ENCODE measurements at places on chromosomes 16 and 17.

- no peak for DNase-seq
Observed at GRCh38 chr17:51793686-51794085, 364.8 kb downstream of the CA10 start.

GRCh38 chr16:87802670-87803069 lies 36.9 kb upstream of the KLHDC4 start:
- no peak for DNase-seq

- DNase-seq = no peak
Observed at GRCh38 chr17:36900160-36900512, 37.1 kb upstream of the LHX1 start.

GRCh38 chr16:10090816-10091215 lies 91.4 kb downstream of the GRIN2A start:
- no peak for DNase-seq

GRCh38 chr16:88533932-88534637 lies 36.1 kb upstream of the ZC3H18 start:
- DNase-seq = peak; percentile 47

- no peak for DNase-seq
Observed at GRCh38 chr17:69516225-69516624, 101.7 kb downstream of the MAP2K6 start.

- no peak for DNase-seq
Observed at GRCh38 chr17:13947499-13947898, 121.8 kb upstream of the COX10 start.

DNA sequence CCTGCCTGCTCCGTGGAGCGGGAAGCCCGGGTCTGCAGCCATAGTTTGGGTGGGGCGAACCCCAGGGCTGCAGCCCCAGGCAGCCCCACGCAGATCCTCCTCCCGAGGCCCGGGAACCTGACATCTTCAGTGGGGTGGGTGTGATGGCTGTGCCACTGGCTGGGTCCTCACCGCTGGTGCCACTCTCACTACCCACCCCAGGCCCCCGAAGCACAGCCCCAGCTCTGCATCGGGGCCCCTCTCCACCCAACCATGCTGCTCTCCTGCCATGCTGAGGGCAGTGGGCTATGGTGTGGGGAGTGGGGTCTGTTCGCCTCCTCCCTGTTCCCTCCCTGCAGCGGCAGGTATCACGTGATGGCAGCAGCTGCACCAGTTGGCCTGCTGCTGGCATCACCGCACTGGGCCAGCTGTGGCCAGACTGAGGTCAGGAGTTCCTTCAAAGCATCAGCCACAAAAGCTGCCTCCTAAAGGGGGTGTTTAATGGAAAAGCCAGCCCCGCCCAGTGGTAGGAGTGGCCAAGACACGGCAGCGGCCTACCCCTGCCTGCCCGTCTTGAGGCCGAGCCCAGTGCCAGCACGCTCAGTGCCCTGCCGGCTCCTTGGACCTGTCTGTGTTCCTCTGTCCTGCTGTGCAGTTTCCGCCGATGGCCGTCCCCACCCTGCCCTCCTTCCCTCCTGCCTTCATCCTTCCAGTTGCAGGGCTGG lies 10.8 kb downstream of the KCTD5 start:
- DNase-seq = no peak

DNA sequence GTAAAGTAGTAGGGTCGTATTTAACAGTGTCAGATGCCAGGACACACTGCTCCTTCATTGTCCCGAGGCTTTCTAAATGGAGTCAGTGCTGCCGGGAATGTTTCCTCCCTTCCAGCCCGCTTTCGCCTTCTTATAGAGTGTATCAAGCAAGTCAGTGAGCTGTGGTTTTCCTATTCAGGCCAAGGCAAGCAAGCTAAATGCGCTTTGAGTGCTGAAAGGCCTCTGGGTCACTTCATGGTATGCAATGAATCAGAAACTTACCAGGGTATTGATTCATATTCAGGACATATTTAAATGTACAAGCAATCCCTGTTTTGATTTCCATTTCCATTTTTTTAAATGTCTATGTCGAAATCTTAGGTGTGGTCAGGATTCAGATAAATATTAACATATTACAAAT lies 327.9 kb upstream of the SOX9 start:
- no peak for DNase-seq

DNA sequence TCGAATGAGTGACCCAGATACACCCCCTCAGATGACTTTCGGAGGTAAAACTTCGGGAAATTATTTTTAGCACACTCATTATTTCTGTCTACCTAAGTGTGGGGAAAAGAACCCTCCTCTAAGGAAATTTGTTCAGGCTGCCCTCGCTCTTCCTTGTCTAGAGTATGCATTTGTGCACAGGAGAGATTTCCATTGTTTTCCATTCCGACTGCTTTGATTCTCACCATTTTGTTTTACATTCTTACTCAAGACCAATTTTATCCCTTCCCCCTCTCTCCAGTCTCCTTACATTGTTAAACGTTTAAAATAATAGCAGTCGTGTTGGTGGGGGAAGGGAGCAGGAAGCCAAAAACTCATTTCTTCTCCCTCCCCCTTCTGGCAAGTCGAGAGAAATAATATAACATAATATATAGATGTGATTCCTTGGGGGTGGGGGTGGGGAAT lies 1.5 kb upstream of the CHD3 start:
- DNase-seq = no peak

DNA sequence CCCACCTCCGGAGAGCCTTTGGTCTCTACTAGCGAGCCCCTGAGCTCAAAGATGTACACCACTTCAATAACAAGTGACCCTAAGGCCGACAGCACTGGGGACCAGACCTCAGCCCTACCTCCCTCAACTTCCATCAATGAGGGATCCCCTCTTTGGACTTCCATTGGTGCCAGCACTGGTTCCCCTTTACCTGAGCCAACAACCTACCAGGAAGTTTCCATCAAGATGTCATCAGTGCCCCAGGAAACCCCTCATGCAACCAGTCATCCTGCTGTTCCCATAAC lies 702 bp downstream of the SPN start:
- no peak for DNase-seq

GRCh38 chr17:67050471-67051154 lies 6.3 kb downstream of the CACNG1 start:
- no peak for DNase-seq

- DNase-seq = peak; percentile 82
Observed at GRCh38 chr17:20059728-20060188, 50.6 kb downstream of the SPECC1 start.

GRCh38 chr17:21252289-21252795 lies 868 bp downstream of the NATD1 start:
- no peak for DNase-seq

DNA sequence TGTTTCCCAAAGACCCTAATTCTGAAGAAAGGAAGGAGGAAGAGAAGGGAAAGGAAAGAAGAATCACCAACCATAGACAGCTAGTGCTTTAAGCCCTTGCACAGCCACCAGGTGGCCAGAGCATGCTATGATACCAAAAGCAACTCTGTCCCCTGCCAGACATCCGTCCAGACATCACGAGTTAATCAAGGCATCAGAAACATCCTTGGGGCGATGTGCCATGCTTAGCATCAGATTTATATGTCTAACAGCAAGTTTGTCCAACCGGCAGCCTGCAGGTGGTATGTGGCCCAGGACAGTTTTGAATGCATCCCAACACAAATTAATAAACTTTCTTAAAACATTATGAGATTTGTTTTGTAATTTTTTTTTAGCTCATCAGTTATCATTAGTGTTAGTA lies 2.9 kb upstream of the CRYBA1 start:
- peak; percentile 27 for DNase-seq

DNA sequence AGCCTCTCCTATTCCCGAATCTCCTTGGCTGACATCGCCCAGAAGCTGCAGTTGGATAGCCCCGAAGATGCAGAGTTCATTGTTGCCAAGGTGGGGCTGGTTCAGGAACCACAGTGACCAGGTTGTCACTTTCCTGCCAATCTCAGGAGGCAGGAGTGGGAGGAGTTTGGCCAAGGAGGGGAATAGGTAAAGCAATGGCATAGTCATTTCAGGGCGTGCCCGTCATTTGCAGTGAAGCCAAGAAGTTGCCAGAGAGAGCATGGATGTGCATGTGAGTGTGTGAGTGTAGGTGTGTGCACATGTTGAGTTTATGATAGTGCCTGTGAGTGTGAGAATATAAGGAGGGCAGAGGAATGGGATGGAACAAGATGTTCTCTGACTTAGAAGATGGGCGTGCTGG lies 14.8 kb downstream of the PSMD3 start:
- DNase-seq = no peak

DNA sequence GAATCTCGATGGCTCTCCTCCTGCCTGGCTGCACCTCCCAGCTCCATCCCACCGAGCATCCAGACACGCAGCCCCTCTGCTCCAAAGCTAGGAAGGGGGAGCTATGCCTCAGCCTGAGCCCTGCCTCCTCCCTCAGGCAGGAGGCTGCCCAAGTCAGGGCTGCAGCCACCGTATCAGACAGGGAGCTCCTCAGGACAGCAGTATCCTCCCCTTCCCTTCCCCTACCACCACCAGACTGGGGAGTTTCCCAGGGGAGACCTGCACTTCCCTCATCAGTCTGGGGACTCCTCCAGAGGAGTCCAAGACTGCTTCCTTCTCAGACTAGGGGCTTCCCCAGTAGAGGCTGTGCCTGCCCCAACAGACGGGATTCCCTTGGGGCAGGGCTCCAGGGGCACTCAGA lies 17.5 kb downstream of the TMEM132E start:
- no peak for DNase-seq

DNA sequence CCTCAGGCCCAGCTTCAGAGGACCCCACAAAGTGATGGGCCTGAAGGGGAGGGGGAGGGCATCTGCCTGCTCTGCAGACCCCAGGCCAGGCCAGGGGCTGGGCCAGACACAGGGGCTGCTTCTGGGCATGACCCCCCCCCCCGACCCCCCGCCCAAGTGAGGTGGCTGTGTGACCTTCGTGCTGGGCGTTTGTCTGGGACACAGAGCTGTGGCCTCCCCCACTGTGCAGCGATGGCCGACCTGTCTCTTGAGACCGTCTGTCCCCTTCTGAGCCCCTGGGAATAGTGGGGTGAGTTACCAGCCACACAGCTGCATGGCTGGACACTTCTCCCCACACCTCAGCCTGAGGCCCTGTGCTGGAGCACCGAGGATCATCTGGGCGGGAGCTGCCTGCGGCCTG lies 34.8 kb upstream of the GNG13 start:
- no peak for DNase-seq

DNA sequence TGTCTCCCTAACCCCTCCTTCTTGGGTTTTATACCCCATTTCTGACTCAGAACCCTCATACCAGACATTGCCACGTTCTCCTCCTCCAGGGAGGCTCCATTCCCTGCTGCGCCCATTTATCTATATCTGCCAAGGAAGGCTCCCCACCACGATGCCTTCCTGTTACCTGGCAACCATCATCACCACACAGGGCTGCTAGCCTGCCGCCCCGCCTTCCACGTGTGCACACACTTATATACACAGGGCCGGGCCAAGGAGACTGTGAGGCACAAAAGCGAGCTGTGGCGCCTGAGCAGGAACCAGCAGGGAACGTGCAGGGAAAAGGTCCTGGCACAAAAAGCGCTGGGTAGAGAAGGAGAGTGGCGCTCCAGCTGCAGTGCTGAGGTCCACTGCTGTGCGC lies 261.8 kb downstream of the CBLN1 start:
- no peak for DNase-seq

- no peak for DNase-seq
Observed at GRCh38 chr16:24759006-24759405, 29.6 kb downstream of the TNRC6A start.

DNA sequence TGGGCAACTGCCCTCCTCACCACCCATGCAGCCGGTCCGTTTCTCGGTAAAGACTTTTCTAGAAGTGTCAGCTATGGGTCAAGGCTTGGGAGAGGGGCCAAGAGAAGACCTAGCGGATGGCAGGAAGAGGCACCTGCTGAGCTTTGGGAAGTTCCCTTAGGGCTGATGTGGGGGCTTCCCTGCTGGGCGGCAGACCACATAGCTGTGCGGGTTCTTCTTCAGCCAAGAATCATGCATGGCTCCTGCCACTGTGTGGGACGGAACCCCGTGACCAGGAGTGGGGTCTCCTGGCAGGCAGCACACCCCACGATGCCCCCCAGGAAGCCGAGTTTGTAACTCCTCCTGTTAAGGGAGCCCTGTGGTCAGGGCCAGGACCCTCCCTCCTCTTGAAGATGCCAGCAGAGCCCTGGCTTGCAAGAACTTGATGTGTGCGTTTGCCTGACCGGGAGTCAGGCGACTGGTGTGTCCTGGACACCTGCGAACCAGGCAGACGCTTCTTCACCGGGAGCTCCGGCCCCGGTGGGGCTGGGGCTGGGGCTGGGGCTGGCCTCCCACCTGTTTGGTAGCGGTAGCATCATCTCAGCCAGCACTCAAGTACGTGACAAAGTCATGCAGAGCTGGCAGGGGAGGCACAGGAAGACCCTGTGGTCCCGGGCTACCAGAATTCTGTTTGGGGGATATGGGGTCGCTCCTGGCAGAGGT lies 17.7 kb upstream of the SLC38A10 start:
- DNase-seq = no peak

GRCh38 chr17:49298371-49298976 lies 63.6 kb downstream of the ZNF652 start:
- no peak for DNase-seq

GRCh38 chr17:43309505-43310332 lies 75.9 kb upstream of the RNU2-1 start:
- no peak for DNase-seq
